Hematopoietic multipotent progenitor cell treated with erythropoietin and hydrocortisone succinate and interleukin-3 and kit ligand, for 4 days (in vitro differentiated cells): ENCODE measurements at places on chromosomes 16 and 17.

DNA sequence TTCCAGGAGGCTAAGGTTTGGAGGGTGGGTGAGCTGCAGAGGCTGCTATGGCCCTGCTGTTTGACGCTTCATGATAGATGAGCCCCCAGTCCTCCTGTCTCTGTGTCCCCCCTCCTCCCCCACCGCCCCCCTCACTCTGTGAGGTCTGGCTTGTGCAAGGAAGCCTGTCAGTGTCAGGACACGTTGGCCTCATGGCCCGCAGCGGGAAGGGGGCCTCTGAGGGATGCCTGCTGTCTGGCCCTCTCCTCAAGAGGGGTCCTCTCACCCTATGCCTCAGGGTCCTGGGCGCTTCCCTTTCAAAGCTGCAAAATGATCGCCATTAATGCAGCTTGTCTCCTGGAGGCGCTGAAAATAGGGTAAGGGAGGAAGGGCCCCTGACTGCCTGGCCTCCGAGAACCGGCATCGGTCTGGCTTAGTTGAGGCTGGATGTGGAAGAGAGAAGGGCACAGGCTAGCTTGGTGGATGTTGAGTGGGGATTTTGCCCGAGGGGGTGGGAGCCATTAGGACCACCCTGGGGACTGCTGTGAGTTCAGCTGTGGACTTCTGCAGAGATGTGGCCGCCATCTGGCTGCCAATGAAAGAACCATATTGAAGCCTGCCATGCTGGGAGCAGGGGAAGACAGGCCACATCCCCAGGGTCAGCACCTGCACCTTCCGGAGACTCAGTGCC lies 14.8 kb upstream of the GOSR2 start:
- DNase-seq = no peak

DNA sequence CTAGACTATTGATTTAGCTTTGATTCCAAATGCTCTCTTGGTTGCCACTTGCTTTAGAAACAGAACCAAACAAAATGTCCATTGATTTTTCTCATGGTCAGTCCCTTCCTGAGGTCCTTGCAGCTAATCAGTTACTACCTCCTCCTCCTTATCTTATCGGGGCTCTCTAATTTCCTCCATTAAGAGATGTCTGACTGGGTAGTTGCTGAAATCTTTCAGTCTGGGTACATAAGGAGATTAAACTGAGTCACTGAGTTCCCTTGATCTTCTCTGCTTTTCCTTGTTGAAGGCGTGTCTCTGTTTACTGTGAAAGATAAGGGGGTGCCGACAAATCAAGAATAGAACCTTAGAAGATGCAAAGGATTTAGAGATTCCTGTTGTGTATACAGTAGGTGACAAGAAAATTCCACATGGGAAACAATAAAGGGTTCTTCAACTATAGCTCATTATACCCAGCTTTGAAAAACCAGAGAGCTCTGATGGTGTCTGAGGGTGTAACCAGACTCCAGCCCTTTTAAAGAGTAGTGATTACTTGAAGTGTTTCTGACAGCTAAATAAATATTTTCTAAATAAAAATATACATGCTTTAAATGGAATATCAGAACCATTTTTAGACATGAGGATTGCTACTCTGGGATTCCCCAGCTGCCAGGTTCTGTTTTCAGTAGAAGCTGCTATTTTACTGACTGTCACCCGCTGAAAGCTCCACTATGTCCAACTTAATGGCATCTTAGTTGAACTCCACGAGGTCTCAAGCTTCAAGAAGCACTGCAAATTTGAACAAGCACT lies 791.3 kb upstream of the SOX9 start:
- no peak for DNase-seq

- DNase-seq = no peak
Measured at GRCh38 chr16:89670496-89671431, 13.1 kb downstream of the SPATA33 start.

DNA sequence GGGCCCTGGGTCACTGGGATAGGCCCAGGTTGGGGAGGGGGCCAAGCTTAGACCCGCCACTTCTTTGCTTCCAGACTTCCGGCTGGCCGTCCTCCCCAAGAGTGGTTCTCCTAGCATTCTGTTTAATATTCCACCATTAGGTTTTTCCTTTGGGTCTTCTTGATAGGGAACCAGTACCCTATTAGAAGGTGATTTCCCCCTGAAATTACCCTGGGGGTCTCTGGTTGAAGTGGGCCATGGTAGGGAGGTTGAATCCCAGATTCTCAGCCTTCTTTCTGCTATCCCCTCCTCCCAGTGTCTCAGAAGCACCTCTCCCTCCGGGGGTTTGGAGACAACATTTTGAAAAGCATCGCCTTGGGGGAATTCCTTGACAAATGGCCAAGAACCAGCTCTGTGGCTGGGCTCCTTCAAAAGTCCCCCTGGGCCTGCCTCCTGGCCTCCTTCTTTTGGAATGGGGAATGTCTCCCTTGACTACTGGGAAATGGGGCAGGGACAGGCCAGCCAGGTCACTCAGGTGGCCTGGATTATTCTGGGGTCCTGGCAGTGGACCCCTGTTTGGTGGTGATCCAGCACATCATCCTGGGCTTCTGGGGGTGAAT lies 5.7 kb downstream of the LASP1 start:
- no peak for DNase-seq

GRCh38 chr17:78784352-78784751 lies 2.3 kb upstream of the CYTH1 start:
- no peak for DNase-seq

- DNase-seq = no peak
Measured at GRCh38 chr17:40056379-40057015, 2.3 kb upstream of the MED24 start.

- DNase-seq = no peak
Measured at GRCh38 chr16:70635336-70636016, 10.9 kb upstream of the IL34 start.
